ENCODE measurements at places on chromosomes 4 and X.

DNA sequence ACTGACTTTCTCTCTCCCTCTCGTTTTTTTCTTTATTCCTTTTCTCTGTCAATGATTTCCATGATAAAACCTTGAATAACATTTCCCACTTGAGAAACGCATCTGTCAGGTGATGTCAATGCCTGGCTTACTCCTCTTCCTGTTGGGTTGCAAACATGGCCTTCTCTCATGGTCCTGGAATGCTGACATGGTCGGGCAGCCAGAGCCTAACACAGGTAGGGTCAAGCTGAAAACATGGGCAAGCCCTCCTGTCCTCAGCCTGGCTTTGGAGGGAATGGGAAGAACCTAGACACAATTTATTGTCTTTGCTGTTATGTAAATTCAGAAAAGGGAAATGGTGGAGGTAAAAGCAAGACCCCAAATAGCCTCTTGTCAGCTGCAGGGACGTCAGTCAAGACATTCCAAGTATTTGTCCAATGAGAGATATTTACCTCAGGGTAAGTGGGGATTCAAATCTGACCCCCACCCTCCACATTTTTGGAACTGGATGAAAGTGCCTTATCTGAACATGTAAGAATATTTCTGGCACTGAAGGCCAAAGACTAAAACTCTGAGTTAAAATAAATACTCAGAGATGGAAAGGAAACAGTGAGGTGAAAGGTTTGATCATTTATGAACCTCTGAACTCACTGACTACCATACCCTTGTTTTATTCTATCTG is 473.8 kb downstream of the SPRY1 start:
- peak; percentile 15 for DNase-seq

GRCh38 chr4:56289934-56290333 is 97.4 kb downstream of the AASDH start:
- peak; percentile 22 for DNase-seq

DNA sequence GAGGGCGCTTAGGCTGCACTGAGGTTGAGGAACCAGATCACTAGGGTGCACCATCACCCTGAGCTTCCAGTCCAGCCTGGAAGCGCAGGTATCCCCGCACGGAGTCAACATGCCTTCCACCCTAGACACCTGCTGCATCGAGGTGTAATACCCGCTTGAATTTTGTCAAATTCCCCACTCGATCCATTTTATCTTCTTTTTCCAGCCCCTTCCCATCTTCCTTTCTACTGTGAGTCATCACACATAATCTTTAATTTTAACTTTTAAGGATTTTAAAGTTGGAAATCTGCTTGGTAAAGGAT is 821 bp downstream of the PLK4 start:
- peak; percentile 61 for DNase-seq

- DNase-seq: no peak
Observed at GRCh38 chrX:72539822-72540221, 32.8 kb downstream of the HDAC8 start.

GRCh38 chr4:7793186-7793585 is 146.5 kb downstream of the AFAP1 start:
- DNase-seq: no peak

DNA sequence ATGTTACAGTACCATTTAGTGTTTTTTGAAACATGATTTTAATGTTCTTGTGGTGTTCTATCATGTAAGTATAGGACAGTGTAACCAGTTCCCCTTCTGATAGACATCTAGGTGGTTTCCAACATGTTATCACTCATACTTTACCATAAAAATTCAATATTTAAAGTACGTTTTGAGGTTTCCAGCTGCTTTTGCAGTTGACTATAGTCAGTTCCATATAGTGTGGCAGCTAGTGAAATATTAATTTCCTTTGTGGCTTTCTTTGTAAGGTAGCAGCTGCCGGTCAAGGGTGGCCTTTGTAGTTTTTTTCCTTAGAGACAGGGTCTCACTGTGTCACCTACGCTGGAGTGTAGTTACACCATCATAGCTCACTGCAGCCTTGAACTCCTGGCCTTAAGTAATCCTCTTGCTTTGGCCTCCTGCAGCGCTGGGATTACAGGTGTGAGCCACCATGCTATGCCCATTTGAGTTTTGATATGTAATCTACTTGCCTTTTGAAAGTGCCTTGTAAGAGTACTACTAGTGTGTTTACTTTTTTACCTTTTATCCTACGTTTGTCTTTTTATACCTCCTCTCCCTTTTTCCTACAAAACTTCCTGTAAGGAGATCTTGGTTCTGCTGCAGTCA is 63.0 kb downstream of the ARHGAP10 start:
- no peak for DNase-seq

- DNase-seq: no peak
Observed at GRCh38 chrX:112473654-112474053, 206.1 kb downstream of the LHFPL1 start.

DNA sequence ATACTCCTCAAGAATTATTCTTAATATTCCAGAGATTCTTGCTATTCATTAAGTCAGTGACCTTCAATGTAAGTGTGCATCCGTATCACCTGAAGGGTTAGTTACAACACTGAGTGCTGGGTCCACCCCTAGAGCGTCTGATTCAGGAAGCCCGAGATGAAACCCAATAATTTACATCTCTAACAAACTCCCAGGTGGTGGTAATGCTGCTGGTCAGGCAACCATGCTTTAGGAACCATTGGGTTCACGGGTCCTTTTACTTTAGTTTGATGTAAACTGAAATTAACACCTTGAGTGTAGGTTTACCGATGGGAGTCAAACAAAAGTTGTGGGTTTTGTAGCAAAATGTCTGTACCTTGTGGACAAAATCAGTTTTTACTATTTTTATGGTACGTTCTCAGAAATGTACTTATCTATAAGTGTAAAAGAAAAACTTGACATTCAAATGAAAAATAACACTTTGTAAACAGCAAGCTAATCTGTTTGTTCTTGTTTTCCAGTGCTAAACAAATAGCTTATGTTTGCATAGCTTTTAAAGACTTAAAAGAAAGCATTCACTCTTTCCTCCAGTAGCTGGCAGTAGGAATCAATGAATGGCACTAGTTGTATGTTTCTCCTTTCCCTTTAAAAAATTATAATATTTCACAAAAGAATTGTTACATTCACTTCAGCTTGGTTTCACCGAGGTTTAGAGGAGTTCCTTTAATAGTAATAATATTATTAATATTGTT is 32.7 kb downstream of the ACE2 start:
- DNase-seq: peak; percentile 2

- no peak for DNase-seq
Observed at GRCh38 chrX:103343105-103343504, 13.1 kb downstream of the TCEAL7 start.

DNA sequence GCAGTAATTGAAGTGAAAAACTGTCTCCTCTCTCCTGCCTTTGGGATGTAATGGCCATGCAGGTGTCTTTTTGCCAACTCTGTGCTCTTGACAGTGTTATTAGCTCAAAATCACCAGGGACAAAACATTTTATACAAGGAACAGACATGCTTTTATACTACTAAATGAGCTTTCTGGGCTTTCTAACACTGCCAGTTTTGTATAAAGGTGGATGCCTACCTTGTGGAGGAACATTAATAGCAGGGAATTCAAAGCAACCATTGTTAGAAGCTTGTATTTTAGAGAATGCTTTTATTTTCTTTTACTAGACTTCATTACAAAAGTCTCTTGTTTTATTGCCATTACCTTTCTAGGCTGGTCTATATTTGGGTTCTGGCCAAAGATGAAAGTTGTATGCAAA is 54.7 kb upstream of the ARSJ start:
- no peak for DNase-seq

DNA sequence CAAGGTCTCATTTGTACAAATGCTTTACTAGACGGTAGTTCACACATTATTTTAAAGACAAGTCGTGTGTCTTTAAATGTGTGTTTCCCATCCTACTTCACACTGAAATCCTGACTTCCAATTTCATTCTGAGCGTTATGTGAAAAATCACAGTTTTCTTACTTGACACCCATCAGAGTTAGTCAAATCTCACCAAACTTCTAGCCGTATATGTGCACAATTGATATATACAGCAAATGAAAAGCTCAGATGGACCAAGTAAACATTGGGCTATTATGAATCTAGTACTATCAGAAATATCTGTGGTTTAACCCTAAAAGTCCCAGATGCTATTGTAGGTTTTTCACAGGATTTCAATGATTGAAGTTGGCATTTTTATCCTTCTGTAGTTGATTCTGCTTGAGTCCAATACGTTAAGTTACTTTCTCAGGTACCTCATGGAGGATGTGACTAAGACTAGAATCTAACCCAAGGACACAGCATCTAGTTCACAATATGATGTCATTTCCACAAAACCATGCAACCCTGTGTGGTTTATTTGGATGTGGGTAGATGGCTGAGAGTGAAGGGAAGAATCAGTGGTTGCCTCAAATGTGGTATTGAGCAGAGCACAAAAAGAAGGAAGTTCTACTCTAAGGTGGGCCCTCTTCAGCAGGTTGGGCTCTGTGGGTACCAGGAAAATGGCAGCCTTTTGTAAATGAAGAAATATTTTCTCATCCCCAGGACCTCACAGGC is 22.1 kb upstream of the TRIM60 start:
- DNase-seq: no peak

DNA sequence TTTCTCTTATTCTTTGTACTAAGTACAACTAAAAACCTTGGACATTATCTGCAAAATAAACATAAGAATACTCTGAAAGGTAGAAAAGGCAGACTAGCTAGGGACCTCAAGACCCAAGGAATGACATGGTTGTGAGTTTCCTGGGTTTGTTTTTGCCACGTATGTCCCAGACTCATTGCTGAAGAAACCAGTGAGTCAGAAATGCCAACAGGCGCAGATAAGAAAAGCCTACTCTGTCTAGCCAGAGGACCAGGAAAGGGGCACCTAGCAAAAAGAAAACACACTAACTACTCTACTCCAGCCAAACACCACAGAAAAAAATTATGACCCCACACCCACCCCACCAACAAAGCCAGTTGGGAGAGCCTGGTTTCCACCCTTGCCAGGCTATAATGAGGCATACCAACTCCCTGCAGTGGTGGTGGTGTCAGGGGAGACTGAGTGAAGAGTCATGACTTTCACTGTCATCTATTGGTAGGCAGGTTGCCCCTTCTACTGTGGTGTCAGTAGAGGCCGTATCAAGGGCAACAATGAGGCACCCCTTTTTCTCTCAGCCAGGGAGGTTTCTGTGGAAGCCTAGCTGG is 10.9 kb downstream of the MTMR1 start:
- peak; percentile 46 for DNase-seq

- DNase-seq: no peak
Observed at GRCh38 chr4:30720021-30720660, at the start of gene PCDH7. Gene PCDH7, plus strand, starts transcription at chr4:30720369. Its CDS starts 1,054 bp downstream, at chr4:30721423.

GRCh38 chr4:53937918-53938317 is 126.5 kb downstream of the CHIC2 start:
- DNase-seq: no peak

GRCh38 chr4:183287677-183288076 is 32.4 kb downstream of the CLDN22 start:
- DNase-seq: no peak

DNA sequence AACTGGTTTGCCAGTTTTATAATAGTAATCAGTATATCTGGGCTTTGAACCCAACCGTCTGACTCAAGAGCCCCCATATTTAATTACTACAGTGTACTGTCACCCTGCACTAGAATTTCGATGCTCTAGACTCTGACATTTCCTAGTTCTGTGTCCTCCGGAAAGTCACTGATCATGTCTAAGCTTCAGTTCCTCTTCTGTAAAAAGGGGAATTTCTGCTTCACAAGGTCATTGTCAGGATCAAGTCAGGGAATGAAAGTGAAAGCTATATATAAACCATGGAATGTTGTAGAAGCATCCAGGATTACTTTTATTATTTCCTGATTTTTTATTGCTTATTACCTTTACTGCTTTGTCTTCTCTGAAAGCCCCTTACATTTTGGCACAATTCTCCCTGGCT is 4.0 kb upstream of the KCNIP4 start:
- DNase-seq: no peak

GRCh38 chr4:143438710-143439109 is 74.8 kb upstream of the SMARCA5 start:
- DNase-seq: no peak

- no peak for DNase-seq
Observed at GRCh38 chr4:60344908-60345307, 855.2 kb upstream of the ADGRL3 start.

DNA sequence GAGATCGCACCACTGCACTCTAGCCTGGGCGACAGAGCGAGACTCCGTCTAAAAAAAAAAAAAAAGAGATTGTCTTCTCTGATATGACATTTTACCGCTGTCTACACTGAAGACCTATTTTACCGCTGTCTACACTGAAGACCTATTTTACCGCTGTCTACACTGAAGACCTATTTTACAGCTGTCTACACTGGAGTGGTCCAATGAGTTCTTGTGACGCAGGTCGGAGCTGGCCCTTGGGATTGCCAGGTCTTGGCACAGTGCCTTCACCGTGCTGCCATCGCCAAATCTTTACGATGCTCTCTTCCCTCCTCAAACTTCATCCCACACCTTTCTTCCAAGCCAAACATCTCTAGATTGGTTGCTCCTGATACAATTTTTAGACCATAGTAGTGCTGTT is 183.1 kb upstream of the FAT1 start:
- DNase-seq: no peak

All from foreskin keratinocyte (primary cell).